ENCODE measurements at places on chromosomes 2 and 18. TPM values are rescaled to one million over a fixed set of nuclear protein-coding genes. Genes with fewer than 3 reads are reported as not detected.
A peak's percentile ranks its signal among the peaks of the same experiment; 100 is the strongest.

DNA sequence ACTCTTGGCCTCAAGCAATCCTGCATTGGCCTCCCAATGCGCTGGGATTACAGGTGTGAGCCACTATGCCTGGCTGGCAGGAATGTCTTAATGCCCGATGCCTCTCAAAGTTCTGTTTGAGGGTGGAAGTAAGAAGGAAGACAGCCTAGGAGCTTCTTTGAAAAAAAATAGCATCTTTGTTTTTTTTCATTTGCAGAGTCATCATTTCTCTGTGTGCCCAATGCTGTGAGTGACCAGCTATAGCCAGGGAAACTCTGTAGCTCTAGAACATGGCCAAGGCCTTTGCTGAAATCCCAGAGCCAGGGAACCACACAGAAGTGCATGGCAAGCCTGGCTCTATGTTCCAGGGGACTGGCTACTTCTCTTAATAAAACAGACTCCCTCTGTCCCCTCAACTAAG lies 260.0 kb downstream of the C1D start:
- DNase-seq: no peak
- peaks cover 1% of the 10 kb centered on the region for H3K27me3 ChIP-seq
- H3K4me3 ChIP-seq: no peak overlapping the region

DNA sequence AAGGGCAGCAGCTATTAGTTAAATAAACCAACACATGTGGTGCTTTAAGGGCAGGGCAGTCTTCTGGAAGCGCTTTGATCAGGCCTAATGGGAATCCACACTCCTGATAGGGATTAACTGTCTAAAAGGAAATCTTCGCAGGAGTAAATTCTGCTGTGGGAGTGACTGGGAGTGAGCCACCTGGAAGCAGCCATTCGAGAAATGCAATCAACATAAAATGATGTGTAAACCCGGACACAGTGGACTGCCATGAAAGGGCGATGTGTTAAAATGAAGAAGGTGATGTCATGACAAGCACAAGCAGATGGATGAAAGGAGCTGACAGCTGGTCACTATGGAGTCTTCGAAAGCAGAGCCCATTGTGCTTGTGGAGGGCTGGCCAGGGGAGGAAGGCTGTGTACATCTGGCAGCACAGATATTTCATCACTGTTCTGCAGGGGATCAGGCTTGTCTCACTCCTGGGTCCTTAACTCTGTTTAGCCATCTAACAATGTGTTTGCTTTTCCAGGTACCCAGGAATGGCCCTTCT lies 24.8 kb upstream of the GALNT14 start:
- H3K27me3 ChIP-seq: peaks cover 3% of the 10 kb centered on the region
- peaks cover 2% of the 10 kb centered on the region for H3K4me1 ChIP-seq
- DNase-seq: no peak
- no peak overlapping the region for H3K27ac ChIP-seq

DNA sequence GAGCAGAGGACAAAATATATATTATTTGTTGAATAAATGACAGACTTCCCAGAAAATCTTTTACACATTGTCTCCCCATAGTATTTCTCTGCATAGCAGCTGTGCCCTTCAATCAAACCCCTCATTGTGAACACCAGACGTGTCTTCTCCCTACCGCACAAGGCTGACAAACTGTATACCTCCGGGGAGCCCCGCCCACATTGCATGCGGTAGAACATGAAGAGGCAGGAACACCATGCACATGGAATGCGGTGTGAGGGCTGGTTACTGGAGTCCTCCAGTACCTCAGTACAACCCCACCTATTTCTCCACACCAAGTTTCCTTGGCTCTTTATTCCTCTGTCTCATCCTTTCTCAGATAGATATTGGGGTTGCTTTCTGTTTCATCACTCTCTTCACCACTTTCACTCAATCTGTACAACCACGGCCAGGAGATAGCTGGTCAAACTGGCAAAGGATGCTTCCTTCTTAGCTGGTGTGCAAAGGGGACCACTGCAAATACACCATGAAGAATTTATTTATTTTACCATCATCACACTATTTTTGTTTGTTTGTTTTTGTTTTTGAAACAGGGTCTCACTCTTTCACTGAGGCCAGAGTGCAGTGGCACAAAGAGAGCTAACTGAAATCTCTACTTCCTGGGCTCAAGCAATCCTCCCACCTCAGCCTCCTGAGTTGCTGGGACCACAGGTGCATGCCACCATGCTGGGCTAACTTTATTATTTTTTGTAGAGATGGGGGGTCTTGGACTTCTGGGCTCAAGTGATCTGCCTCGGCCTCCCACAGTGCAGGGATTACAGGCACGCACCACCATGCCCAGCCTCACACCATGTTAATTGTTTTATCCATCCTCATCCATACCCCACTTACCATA lies 2.3 kb upstream of the NBAS start:
- H3K27me3 ChIP-seq: peaks cover 3% of the 10 kb centered on the region
- no peak for DNase-seq
- no peak overlapping the region for H3K27ac ChIP-seq

GRCh38 chr2:217978536-217979150 lies 24.2 kb downstream of the TNS1 start:
- no peak overlapping the region for H3K4me3 ChIP-seq
- no peak overlapping the region for H3K27ac ChIP-seq
- peaks cover 3% of the 10 kb centered on the region for H3K27me3 ChIP-seq
- no peaks in the 10 kb centered on the region for H3K36me3 ChIP-seq

- H3K27ac ChIP-seq: no peak overlapping the region
- peaks cover 36% of the 10 kb centered on the region for H3K4me1 ChIP-seq
- H3K27me3 ChIP-seq: no peaks in the 10 kb centered on the region
- no peak for DNase-seq
- H3K36me3 ChIP-seq: peaks cover 19% of the 10 kb centered on the region
Measured at GRCh38 chr18:69757733-69758132, 189.9 kb downstream of the CD226 start.

- no peak overlapping the region for H3K4me3 ChIP-seq
- no peaks in the 10 kb centered on the region for H3K4me1 ChIP-seq
- DNase-seq: no peak
Measured at GRCh38 chr2:100029460-100029859, 112.9 kb downstream of the AFF3 start.

- peaks cover 33% of the 10 kb centered on the region for H3K27me3 ChIP-seq
- no peak for DNase-seq
- H3K27ac ChIP-seq: no peak overlapping the region
Measured at GRCh38 chr2:16012626-16013358, 72.4 kb downstream of the MYCN start.

GRCh38 chr2:71619230-71619741 lies 165.9 kb downstream of the DYSF start:
- no peak overlapping the region for H3K27ac ChIP-seq
- H3K36me3 ChIP-seq: no peaks in the 10 kb centered on the region
- no peaks in the 10 kb centered on the region for H3K4me1 ChIP-seq

- H3K4me3 ChIP-seq: no peak overlapping the region
- no peaks in the 10 kb centered on the region for H3K36me3 ChIP-seq
- peaks cover 17% of the 10 kb centered on the region for H3K27me3 ChIP-seq
- no peaks in the 10 kb centered on the region for H3K4me1 ChIP-seq
Measured at GRCh38 chr2:209942936-209943605, 59.4 kb upstream of the RPE start.

GRCh38 chr2:59703796-59704195 lies 849.7 kb downstream of the BCL11A start:
- DNase-seq: no peak
- H3K4me3 ChIP-seq: no peak overlapping the region
- H3K27ac ChIP-seq: no peak overlapping the region
- H3K4me1 ChIP-seq: no peaks in the 10 kb centered on the region
- H3K36me3 ChIP-seq: no peaks in the 10 kb centered on the region

- H3K27ac ChIP-seq: no peak overlapping the region
- no peak overlapping the region for H3K4me3 ChIP-seq
- peaks cover 2% of the 10 kb centered on the region for H3K4me1 ChIP-seq
- no peaks in the 10 kb centered on the region for H3K27me3 ChIP-seq
- no peak for DNase-seq
Measured at GRCh38 chr18:49207361-49207760, 253.1 kb downstream of the DYM start.

GRCh38 chr2:56449002-56449431 lies 265.2 kb downstream of the CCDC85A start:
- H3K27me3 ChIP-seq: no peaks in the 10 kb centered on the region
- no peak overlapping the region for H3K4me3 ChIP-seq
- H3K36me3 ChIP-seq: no peaks in the 10 kb centered on the region
- no peaks in the 10 kb centered on the region for H3K4me1 ChIP-seq
- no peak for DNase-seq
- H3K27ac ChIP-seq: no peak overlapping the region

GRCh38 chr2:96336873-96337272 lies 1.3 kb downstream of the NCAPH start:
- H3K4me3 ChIP-seq: peak overlapping the region; percentile 94
- peaks cover 57% of the 10 kb centered on the region for H3K4me1 ChIP-seq
- H3K27ac ChIP-seq: no peak overlapping the region

- DNase-seq: no peak
- peaks cover under 1% of the 10 kb centered on the region for H3K27me3 ChIP-seq
- no peak overlapping the region for H3K27ac ChIP-seq
- H3K4me1 ChIP-seq: peaks cover 39% of the 10 kb centered on the region
- H3K4me3 ChIP-seq: no peak overlapping the region
Measured at GRCh38 chr2:85995648-85996529, 107.1 kb upstream of the ST3GAL5 start.

DNA sequence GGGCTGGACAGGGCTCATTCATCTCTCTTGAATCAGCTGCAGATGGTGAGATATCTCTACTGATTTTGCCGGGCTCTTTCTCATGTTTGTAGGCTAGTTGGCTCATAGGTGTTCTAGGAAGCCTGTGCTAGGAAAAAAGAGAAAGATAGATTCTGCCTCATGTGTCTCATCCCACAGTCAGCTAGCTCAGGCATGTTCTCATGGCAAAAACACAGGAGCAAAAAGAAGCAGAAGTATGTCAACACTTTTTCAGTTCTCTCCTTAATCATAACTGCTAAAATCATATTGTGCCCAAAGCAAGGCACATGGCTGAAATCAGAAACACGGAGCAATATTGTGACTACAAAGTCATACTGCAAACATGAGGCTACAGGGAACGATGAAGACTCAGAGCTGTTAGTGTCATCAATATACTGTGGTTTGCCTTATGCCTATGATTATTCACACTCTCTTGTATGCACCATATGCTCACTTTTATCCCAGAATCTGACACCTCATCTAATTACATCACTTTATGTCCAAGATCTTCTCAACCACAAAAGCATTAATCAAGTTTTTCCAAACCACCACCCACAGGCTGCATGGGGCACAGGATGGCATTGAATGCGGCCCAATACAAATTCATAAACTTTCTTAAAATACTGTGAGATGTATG lies 571.9 kb upstream of the CNTNAP5 start:
- H3K36me3 ChIP-seq: no peaks in the 10 kb centered on the region
- H3K27me3 ChIP-seq: no peaks in the 10 kb centered on the region
- no peaks in the 10 kb centered on the region for H3K4me1 ChIP-seq
- no peak overlapping the region for H3K4me3 ChIP-seq
- no peak for DNase-seq

GRCh38 chr2:150617351-150617978 lies 130.0 kb upstream of the RND3 start:
- H3K4me3 ChIP-seq: no peak overlapping the region
- no peak overlapping the region for H3K27ac ChIP-seq
- H3K36me3 ChIP-seq: no peaks in the 10 kb centered on the region
- H3K27me3 ChIP-seq: peaks cover 1% of the 10 kb centered on the region

- H3K27ac ChIP-seq: no peak overlapping the region
- H3K4me3 ChIP-seq: no peak overlapping the region
- H3K36me3 ChIP-seq: no peaks in the 10 kb centered on the region
Measured at GRCh38 chr2:82526277-82526676, 1932.8 kb downstream of the SUCLG1 start.

DNA sequence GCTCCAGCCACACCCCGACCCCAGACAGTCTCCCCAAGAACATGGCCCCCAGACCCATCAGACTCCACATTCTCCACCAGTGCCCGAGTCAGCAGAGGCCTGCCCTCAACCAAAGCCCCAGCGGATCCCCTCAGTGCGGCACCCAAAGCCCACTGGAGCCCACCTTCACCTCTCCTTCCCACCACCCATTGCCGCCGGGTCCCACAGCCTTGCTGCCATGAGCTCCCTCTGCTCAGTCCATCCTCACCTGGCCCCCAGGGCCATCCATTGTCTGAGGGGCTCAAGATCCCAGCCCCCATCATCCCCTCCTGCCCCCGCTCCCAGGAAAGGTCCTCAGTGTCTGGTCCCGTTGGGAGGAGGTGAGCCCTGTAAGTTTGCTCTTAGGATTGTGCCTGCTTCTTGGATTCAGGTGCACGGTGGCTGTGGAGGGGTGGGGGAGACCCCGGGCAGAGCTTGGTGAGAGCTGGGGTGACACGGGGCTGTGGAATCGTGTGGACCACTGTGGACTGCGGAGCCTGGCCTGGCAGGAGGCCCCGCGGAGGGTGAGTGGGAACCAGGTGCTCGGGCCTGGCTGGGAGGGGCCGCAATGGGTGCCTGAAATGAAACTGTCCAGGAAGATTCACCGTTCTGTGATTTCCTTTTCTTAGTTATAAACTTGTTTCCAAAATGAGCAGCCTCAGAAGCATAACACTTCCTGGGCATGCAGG lies 32.7 kb upstream of the GPC1 start:
- H3K4me1 ChIP-seq: peaks cover 21% of the 10 kb centered on the region
- H3K27me3 ChIP-seq: no peaks in the 10 kb centered on the region
- peak; percentile 42 for DNase-seq
- H3K36me3 ChIP-seq: no peaks in the 10 kb centered on the region

DNA sequence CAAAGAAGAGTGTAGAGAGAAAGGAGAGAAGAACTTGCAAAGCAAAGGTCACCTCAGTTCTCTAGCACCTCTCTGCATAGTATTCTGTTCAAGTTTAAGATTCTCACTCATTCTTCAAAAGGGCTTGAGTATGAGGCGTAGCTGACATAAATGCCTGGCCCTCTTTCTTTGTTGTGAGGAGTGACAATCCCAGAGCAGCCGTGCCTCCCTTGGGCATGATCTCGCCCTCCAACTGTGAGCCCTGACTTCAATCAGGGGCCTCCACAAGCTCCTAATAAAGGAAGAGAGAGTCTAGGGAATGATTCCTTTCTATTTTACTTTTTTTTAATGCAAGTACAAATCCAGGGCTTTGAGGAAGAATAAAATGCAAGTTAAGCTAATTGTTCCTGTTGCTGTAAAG lies 402.7 kb downstream of the LRP1B start:
- H3K27me3 ChIP-seq: no peaks in the 10 kb centered on the region
- no peak overlapping the region for H3K4me3 ChIP-seq
- H3K36me3 ChIP-seq: no peaks in the 10 kb centered on the region
- no peaks in the 10 kb centered on the region for H3K4me1 ChIP-seq
- no peak overlapping the region for H3K27ac ChIP-seq

- no peaks in the 10 kb centered on the region for H3K27me3 ChIP-seq
- H3K4me3 ChIP-seq: no peak overlapping the region
- no peak overlapping the region for H3K27ac ChIP-seq
Measured at GRCh38 chr2:60091894-60092293, 461.6 kb downstream of the BCL11A start.

Gene VWC2L
- total RNA-seq: not detected

Gene GDF7
- total RNA-seq: 0.05 TPM

Gene FAM110C
- 3.6 TPM for total RNA-seq

Gene RAB27B
- total RNA-seq: 0.22 TPM

Gene FBXO36
- total RNA-seq: 1.5 TPM

Gene PXDN
- total RNA-seq: not detected

Gene UGT1A4
- not detected for total RNA-seq

Gene TUBA4A
- 229 TPM for total RNA-seq
